IPS-NIHi11 (cell line): ENCODE measurements at places on chromosomes 1 and 21.

GRCh38 chr1:107318932-107319331 is 178.1 kb downstream of the NTNG1 start:
- no peak for DNase-seq

GRCh38 chr1:208101661-208102431 is 142.3 kb downstream of the PLXNA2 start:
- DNase-seq: no peak

DNA sequence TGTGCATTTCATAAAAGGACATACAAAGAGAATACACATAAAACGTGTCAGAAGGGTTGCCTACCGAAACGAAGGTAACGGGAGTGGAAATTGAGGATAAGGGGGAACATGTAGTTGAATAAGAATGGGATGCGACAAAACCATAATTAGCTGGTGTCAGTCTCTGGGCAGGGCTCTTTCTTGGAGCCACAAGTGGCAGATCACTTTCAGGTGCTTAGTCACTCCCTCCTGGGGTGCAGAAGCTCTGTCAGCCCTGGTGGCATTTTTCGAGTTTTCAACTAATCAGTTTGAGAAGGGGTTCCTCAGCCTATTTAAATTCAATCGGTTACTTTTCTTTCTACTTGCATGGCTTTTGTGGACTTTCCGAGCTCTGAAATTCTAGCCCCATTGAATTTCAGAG is 133.9 kb upstream of the IGSF21 start:
- DNase-seq: no peak

- no peak for DNase-seq
These were observed 7.8 kb downstream of the GNPAT start for GRCh38 chr1:231248778-231249177.

DNA sequence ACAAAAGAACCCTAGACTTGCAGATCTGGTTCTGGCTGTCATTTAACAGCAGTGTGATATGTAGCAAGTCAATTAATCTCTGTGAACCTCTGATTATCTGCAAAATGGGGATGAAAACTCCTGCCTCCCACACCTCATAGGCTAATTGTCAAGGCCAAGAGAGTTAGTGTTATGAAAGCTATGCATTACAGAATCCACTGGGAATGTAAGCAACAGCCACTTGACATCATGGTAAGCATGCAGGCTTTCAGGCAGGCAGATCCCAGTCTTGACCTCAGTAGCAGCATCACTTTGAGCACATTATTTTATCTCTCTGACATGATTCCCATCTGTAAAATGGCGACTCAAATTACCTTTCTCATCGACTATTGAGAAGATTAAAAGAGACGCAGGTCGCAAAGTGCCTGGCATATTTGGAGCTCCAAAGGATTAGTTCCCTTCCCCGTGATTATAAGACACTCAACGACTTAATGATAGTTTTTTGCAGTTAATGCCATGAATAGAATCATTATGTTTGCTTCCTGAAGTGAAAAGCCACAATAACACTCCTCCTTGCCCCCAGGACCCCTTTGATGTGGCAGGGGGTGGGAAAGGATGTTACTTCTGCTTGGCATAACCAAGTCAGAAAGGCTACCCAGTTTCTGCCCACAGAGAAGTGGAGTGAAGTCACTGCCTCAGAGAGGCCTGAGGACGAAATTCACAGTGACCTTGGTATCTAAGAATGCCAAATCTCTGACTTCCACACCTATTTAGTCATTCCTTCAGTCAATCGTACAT is 273.0 kb upstream of the NFIA start:
- DNase-seq: no peak

DNA sequence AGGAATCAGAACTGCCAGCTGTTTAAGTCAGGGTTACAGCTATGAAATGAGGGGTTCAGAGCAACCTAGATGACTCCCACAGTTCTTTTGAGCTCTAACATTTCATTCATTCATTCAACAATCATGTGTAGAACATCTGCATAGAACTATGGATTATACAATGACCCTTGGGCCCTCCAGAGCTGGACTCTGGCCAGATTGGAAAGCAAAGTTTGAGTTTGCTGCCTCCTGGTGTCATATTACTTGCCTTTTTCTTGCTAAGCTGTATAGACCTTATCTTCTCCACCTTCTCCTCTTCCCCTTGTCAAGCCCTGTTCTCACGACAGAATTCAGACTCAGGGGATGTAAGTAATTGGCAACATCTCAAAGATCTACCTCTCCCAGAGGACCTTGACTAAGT is 4.0 kb downstream of the CASQ2 start:
- peak; percentile 24 for DNase-seq

DNA sequence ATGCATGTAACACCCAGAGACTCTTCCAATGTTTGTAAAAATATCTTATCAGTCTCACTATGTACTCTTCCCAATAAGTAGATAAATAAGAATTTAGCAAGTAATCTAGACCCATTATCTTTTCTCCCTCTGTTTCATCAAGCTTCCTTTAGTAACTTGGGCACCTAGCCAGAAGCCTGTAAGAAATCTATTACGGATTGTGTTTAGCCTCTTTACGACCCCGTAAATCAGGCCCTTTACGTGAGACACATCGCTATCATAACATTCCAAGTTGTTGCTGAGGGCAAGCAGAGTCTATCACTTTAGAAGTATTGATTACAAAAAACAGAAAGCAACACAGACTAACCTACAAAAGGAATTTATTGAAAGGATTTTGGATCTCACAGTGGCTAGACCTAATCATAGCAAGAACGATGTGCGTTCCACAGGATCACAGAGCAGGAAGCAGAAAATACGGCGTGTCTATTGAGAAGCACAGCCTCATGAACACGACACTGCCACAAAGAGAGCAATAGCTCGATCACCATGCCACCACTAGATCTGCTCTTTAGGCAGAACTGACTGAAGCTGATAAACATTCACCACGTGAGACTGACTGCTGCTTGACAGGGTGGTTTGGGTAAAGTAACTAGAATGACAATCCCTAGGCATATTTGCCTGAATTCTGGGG is 922.1 kb downstream of the AMY1C start:
- no peak for DNase-seq

DNA sequence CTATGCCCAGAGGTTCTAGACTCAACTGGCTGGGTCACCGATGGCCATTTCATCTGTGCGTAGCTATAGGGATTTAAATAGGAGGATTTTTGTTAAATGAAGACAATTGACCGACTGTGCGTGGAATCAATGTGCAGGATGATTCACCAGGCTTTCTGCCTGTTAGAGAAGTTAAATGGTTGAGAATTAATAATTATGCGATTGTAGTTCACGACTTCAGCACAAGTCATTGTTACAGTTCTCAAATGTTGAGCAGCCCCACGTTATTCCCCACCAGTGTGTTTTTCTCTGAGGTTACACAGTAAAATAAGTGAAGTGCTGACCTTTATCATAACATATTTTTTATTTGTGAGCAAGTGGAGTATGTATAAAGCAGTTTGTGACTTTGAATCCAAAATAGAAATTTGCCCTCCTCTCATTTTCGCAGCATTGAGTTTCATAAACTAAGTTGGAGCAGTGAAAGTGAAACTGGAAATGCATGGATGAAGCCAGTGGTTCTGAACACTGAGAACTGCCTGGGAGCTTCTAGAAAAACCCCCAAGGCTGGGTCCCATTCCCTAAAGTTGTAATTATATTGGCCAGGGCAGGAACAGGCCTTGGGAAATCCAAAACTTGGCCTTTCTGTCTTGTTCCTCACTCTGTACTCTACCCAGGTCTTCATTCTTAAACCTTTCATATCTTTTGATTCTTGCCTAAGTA is 102.6 kb downstream of the GALNT2 start:
- no peak for DNase-seq

GRCh38 chr1:192747943-192748342 is 60.9 kb upstream of the RGS2 start:
- DNase-seq: no peak

- DNase-seq: no peak
These were observed 10.2 kb downstream of the TLCD4 start for GRCh38 chr1:95127380-95127779.

GRCh38 chr21:36122977-36123376 is 11.9 kb upstream of the CBR3 start:
- DNase-seq: no peak

DNA sequence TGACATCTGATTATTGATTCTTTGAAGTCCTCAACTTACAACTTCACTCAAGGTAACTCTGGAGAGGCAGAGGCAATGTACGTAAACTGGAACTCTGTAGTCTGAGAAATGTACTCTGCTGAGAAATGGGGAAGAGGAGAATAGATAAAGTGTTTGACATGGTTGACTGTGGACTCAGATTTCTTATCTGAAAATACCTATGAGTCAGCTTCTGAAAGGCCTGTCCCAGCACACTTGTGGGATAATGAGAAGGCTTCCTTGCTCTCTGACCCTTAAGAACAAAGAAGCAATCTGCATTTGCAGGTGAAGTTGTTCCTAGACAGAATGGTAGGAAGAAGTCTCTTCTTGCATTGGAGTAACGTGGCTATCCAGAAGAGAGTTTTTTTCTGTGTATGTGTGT is 1573.5 kb downstream of the BRINP3 start:
- no peak for DNase-seq

GRCh38 chr1:245776139-245776538 is 621.4 kb downstream of the KIF26B start:
- no peak for DNase-seq

DNA sequence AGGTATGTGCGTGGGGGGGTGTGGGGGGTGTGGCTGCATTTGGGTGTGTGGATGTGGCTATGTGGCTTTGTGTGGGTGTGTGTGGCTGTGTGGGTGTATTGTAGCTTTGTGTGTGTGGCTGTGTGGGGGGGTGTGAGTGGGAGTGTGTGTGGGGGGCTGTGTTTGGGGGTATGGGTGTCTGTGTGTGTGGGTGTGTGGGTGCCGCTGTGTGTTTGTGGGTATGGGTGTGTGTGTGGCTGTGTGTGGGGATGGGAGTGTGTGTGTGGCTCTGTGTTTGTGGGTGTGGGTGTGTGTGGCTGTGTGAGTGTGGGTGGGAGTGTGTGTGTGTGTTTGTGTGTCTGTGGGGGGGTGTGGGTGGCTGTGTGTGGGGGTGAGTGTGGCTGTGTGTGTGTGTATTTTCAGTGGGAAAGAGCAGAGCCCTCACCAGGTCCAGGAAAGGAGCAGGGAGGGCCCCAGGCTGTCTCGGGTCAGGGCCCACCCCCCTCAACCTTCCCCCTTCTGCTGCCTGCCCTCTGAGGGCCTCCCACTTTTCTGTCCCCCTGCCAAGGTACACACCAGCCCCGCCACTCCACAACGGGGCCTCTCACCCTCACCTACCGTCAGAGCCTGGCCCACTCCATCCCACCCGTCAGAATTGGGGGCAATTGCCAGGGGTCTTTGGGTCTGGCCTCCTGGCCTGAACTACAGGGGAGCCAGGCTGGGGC is 1.9 kb upstream of the COL8A2 start:
- DNase-seq: peak; percentile 6

GRCh38 chr1:182261655-182262054 is 129.9 kb downstream of the GLUL start:
- DNase-seq: no peak

DNA sequence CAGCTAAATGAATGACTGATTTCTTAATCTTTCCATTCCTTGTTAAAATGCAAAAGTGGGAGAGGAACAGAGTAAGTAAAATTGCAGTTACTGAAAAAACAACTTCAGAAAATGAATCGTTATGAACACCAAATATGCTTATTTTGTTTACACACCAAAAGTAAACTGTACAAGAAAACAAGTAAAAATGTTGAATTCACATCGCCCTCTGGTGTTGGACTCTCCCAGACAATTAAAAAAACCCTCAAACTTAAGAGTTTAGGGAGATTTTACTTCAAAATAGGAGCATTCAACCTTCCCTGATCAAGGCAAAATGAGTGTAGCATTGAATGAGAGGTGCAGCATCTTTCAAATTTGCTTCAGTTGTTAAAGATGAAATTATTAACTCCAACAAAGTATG is 19.4 kb upstream of the ESRRG start:
- no peak for DNase-seq

DNA sequence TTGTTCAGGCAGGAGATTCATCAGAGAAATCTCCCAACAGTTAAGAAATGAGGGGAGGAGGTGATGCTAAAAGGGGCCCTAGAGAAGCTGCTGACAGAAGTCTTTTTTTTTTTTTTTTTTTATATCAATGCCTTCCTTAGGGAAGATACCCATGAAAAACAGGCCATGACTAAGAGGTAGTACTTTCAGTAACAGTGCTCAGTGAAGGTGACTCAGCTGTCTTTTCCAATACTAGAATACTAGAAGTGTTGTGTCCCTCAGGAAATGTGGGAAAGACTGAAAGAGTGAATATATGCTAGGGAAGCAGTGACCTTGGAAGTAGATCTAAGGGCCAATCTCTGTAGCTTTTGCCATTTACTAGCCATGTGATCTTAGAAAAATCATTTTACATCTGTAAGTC is 52.4 kb upstream of the SLFNL1 start:
- no peak for DNase-seq

DNA sequence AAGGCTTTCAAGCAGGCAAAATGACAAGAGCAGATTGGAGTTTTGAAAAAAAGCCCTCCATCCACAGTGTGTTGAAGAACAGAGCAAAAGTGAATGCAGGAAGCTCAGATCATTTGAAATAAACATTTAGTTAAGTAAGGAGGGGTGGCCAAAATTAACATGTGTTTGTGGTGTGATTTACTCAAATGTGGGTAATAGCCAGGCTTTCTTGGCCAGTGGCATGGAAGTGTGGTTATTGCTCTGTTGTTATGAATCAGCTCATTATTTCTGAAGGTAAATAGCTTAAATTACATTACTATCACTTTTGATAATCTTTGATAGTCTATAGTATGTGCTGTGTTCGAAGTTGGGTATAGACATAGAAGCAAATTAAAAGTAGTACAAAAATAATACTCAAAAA is 485.9 kb downstream of the LMO4 start:
- DNase-seq: no peak

DNA sequence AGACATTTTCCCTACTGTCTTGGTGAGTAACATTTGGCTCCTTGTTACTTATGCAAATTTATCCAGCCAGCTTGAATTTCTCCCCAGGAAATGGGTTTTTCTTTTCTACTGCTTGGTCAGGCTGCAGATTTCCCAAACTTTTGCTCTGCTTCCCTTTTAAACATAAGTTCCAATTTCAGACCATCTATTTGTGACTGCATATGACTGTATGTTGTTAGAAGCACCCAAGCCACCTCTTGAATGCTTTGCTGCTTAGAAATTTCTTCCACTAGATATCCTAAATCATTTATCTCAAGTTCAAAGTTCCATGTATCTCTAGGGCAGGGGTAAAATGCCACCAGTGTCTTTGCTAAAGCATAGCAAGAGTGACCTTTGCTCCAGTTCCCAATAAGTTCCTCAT is 32.3 kb upstream of the CITED4 start:
- no peak for DNase-seq
